AG04450 (cell line): ENCODE measurements at places on chromosomes 2 and 18.

GRCh38 chr2:51723691-51724090, 691.8 kb upstream of the NRXN1 start:
- DNase-seq, result no peak

DNA sequence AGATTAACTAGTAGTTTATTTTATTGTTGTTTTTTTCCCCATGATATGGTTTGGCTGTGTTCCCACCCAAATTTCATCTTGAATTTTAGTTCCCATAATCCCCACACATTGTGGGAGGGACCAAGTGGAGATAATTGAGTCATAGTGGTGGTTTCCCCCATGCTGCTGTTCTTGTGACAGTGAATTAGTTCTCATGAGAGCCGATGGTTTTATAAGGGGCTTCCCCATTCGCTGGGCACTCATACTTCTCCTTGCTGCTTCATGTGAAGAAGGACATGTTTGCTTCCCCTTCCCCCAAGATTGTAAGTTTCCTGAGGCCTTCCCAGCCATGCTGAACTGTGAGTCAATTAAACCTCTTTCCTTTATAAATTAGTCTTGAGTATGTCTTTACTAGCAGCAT, 36.5 kb downstream of the GALNT14 start:
- DNase-seq, result no peak

DNA sequence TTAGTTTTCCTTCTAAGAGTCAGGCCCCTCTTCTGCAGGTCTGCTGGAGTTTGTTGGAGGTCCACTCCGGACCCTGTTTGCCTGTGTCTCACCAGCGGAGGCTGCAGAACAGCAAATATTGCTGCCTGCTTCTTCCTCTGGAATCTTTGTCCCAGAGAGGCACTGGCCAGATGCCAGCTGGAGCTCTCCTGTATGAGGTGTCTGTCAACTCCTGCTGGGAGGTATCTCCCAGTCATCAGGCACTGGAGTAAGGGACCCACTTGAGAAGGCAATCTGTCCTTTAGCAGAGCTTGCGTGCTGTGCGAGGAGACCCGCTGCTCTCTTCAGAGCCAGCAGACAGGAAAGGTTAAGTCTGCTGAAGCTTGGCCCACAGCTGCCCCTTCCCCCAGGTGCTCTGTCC, 4.8 kb downstream of the REG1B start:
- no peak for DNase-seq

DNA sequence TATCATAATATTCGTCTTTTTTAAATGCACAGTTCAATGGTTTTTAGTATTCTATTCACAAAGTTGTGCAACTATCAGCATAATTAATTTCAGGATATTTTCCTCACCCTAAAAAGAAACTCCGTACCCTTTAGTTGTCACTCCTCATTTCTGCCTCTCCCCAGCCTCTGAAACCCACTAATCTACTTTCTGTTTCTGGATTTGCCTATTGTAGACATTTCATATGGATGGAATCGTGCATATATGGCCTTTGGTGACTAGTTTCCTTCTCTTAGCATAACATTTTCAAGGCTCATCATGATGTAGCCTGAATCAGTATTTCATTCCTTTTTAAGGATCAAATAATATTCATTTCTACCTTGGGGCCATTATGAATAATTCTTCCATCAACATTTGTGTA, 18.5 kb downstream of the NEURL3 start:
- no peak for DNase-seq

- DNase-seq, result no peak
These were observed 67.6 kb upstream of the STAT1 start for GRCh38 chr2:191081411-191082155.

DNA sequence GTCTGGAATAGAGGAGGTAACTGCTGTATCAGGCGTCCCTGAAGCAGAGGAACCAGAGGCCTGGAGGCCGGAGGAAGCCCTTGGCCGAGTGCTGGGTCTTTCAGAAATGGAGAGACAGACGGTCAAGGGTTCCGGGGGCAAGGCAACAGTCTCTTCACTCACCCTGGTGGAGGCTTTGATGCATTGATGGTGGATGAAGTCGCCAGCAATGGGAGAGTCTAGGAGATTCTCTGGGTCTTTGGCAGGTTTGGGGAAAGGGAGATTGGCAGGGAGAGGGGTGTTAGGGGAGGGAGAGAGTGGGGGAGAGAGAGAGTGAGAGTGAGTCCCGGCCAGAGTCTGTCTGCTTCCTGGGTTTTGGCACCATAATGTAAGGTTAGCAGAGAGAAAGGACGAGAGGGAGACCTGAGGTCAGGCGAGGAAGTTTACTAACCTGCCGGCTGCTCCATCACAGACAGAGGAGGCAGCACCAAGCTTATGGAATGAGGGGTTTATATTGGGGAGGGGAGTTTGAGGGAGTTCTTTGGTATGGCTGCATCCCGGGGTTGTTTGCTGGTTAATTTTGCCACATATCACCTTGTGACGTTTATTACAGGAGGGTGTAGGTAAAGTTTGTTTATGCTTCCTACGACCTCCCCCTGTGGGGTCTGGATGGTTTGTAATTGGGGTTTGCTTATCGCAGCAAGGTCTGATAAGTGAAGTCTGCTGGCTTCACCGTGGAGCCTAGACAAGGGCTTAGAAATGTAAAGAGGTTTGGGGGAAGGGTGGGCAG, 19.6 kb downstream of the COMMD1 start:
- no peak for DNase-seq

DNA sequence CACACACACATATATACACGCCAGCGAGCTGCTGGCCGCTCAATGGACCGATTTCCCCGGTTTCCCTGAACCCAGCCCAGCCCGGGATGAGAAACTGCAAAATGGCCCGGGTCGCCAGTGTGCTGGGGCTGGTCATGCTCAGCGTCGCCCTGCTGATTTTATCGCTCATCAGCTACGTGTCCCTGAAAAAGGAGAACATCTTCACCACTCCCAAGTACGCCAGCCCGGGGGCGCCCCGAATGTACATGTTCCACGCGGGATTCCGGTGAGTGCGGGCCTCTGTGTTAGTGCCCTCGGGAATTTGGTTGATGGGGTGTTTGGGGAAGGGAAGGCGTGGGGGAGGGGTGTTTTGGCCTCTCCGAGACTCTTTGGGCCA, 392 bp downstream of the ST8SIA3 start:
- no peak for DNase-seq
